HFF-Myc (cell line): ENCODE measurements at places on chromosomes 4 and X.

GRCh38 chrX:40526412-40526811 is 54.4 kb upstream of the ATP6AP2 start:
- no peak for DNase-seq

- DNase-seq, result no peak
These were observed 22.8 kb downstream of the USP9X start for GRCh38 chrX:41108007-41108406.

GRCh38 chrX:71282514-71283402 is 677 bp upstream of the NONO start:
- DNase-seq, result peak; percentile 17

GRCh38 chr4:116005806-116006088 is 892.3 kb upstream of the NDST4 start:
- DNase-seq, result no peak

DNA sequence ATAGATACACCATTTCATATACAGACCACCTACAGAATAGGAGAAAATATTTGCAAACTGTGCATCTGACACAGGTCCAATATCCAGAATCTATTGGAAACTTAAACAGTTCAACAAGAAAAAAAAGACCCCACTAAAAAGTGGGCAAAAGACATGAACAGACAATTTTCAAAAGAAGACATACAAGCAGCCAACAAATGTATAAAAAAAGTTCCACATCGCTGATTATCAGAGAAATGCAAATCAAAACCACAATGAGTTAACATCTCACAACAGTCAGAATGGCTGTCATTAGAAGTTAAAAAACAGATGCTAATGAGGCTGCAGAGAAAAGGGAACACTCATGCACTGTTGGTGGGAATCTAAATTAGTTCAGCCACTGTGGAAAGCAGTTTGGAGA is 36.8 kb downstream of the KIAA0232 start:
- DNase-seq, result no peak

DNA sequence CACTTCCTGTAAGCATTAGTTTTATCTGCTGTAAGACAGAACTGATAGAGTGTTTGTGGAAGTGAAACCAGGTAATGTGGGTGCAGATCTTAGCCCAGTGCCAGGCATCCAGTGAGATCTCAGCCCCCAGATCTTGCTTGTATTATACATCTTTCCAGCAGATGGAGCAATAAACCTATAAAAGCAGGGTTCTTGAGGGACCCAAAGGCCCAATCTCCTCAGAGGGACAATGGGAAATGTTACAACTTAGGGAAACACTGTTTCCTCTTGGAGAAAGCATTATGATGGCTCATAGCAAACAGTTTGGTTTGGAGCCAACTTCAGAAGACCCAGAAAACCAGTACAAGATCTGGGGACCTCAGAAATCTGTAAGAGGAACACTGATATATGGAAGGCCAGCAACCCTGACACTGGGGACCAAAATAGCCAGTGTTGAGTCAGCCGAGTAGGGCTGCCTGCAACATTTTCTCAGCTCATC is 206.3 kb downstream of the SLC7A11 start:
- DNase-seq, result peak; percentile 50

DNA sequence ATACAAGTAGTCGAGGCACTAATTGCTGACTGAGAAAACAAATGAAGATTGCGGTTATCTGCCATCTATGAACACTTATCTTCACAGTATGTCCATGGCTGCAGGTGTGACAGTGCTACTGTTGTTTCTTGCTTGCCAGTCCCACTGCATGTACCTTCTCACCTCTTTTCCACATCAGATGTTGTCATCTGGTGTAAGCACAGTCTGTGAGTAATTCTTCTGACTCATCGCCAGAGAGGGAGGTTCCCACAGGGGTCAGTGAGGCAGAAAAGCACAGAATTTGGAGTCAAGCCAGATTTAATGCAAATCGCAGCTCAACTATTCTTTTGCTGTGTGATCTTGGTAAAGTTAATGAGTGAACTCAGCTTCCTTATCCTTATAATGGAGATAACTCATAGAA is 144.4 kb downstream of the GLRA2 start:
- DNase-seq, result peak; percentile 63

GRCh38 chr4:183360161-183360919 is 38.1 kb upstream of the CLDN24 start:
- DNase-seq, result no peak

DNA sequence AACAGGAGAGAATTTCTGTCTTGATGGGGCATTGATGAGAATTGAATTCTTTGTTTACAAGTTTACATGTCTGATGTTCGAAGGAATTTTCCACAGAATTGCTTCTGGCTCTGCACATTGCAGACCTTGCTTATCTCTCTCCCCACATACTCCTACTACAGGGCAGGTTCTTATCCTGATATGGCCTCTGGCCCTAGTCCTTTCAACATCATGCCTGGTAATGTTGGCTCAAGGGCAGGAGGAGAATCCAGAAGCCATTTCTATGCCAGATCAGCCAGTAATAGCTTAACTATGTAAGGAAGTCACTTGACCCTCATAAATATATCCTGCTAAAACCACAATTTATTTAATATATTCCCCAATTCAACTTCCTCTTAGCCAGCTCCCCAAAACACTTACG is 24.3 kb upstream of the TSPAN5 start:
- DNase-seq, result no peak

DNA sequence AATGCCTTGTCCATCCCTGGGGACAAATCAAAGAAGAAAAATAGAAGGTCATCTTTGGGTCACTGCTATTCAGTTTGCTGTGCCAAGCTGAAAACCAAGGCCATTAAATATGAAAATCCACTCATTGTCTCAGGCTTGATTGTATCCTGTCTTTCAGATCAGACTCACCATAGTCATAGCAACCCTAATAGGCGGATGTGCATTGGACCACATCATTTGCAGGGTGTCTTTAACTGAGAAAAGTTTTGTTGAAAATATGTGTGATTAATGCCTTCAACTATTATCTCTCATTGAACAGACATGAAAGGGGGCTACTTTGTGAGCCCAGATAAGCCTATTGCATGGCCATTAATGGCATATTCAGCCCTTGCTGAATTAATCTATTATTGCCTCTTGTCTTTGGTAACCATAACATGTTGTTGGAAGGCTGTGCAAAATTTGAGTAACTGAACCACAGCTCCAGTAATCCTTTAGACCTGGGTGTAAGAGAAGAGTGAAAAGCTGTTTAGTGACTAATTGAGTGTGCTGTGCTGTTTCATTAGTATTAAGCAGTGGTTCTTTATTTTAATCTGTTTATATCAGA is 453.6 kb upstream of the EPHA5 start:
- DNase-seq, result no peak
